Activated CD4-positive, alpha-beta T cell treated with anti-CD3 and anti-CD28 coated beads, Interleukin-2, amount 50 U/mL, for 4 hours (primary cell): ENCODE measurements at places on chromosomes 12 and 14.

- peak; percentile 75 for DNase-seq
Measured at GRCh38 chr12:108616941-108617858, 16.5 kb downstream of the SELPLG start.

- no peak for DNase-seq
Measured at GRCh38 chr12:66388517-66388916, 86.2 kb downstream of the HELB start.

DNA sequence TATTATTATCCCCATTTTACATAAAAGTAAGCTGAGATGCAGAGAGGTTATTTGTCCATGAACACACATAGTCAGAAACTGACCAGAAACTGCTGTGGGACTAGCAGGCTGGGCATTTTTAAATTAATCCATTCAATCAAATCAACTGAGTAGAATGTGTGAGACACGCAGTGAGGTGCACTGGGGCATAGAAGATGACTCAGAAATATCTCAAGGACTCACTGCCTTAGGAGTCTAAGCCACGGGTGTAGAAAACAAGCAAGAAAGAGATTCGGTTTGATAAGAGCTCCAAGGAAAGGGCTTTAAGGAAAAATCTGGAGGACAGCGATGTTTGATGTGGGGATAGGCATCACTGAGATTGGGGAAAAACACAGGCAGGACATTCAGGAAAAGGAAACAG, 127.8 kb downstream of the ANO2 start:
- DNase-seq: no peak

- no peak for DNase-seq
Measured at GRCh38 chr14:90520326-90520725, 123.5 kb downstream of the CALM1 start.

GRCh38 chr14:63650256-63650952, 8.7 kb upstream of the WDR89 start:
- peak; percentile 34 for DNase-seq

DNA sequence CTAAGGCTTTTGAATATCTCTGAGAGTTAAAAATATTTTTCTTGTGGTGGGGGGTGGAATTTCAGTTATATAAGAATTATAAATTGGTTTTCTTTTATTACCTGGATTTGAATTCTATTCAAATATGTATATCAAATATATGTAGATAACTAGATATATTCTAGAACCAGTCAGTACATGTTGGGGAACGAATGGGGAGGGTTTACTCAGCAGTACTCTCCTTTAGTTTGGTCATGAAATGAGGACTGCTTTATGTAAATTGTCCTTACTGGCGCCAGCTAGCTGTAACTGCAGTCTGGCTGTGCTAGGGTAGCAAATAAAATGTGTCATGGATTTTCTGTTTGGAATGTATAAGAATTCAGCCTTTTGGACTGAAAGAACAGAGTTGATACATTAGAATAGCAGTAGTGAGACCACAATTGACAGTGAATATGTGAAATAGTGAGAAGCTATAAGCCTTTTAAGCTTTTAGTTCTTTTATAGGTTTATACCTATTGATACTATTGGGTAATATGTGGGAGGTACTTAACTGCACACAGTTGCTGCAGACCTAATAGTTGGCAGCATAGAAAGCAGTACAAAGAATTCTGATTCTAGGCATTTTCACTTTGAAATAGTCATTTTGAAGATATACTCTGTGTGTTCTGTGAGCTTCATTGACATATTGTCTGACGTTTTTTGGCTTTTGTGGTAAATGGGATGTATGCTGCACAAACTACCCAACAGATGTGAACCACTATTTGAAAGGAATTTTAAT, 29.0 kb downstream of the ATF7IP start:
- no peak for DNase-seq

DNA sequence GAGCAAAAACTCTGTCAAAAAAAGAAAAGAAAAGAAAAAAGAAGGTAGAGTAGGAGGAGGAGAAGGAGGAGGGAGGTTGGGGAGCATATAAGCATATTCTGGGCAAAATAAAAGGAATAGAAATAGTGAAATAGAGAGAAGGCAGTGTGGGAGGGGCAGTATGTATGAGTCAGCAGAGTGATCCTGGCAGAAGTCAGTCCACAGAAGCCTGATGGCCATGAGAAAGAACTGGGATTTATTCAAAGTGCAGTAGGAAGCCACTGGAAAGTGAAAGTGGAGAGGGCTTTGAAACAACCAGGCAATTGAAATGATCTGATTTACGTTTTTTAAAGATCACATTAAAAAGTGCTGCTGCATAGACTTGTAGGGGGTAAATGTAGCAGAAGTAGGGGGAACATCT, 368.6 kb upstream of the USP15 start:
- DNase-seq: no peak

GRCh38 chr12:65615118-65615517, 209.2 kb upstream of the HMGA2 start:
- DNase-seq: no peak

- DNase-seq: no peak
Measured at GRCh38 chr14:64623554-64624165, 73.9 kb downstream of the PPP1R36 start.

- DNase-seq: no peak
Measured at GRCh38 chr14:80714474-80714873, 227.1 kb downstream of the CEP128 start.

DNA sequence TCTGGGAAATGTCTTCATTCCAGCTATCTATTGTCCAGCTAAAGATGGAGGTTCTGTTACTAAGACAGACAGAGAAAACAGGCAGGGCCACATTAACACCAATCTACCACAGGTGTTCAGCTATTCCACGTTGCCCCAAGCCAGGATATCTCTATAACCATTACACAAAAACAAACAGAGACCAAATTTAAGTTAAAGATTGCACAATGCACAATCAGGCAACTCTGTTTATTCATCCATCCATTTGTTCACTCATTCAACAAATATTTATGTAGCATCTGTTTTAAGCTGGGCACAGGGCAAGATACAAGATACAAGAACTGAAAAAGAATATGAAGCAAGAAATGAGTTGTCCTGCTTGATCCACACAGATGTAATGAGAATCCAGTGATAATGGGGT, 629.0 kb downstream of the MED13L start:
- no peak for DNase-seq

GRCh38 chr14:59356312-59356711, 108.9 kb downstream of the GPR135 start:
- DNase-seq: no peak

DNA sequence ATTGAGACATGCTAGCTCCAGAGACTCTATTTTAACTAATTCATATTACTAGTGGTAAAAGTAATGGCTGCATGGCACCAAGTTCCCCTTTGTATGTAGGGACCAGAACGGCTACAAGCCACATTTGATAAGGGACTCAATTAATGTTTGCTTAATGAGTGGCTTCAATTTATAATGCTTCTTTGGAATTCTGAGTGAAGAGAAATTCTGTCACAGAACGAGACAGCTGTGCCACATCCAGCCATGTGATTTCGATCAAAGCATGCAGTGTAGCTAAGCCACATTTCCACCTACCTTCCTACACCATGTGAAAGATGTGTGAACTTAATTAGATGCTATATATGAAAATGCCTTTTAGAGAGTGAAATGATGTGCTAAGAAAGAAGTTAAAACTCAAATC, 217.4 kb downstream of the ACSS3 start:
- no peak for DNase-seq

DNA sequence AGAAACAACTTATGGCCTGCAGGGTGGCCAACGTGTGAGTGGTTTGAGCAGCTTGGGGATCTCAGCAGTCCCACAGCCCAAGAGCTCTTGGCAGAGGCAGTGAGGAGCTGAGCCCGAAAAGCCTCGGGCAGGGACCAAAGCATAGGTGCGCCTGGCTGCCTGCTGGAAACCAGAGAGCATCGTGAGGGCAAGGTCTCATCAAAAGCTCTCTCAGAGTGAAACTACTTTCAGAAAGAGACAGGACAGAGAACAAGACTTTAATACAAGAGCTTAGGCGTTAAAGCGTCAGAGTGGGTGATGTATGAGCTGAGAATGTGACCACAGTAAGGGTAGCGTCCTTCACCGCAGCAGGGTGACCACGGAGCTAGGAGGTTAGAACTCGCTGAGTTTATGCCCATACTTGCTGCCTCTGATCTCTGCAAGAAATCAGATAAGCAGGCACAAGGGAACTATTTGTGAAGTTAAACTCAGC, 30.8 kb downstream of the LGMN start:
- no peak for DNase-seq

DNA sequence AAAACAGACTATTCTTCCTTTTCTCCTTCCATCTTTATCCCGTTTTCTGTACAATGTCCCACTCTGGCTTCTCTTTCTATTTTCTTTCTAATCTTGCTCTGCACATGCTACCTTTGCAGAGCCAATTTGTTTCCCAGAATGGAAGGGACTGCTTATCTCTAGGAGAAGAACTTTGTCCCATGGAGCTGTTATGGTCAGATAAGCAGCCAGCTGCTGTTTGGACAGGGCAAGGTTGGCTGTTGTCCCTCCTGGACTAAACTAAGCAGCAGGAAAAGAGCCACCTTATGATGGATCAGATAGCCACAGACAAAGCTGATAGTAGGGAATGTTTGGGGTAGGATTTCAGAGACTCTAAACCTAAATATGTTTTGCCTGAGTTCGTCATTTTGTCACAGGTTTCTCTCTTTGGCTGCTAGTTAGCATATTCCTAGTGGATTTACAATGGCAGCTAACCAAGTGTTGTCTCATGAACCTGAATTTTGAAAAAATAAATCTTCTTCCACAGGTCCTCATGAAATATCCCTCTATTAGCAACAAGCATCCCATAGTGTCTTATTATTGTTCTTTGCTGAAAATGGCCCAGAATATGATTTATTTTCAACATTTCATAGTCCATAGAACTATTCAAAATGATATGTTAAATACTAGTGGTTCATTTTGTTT, 262.8 kb downstream of the SLC16A7 start:
- no peak for DNase-seq

DNA sequence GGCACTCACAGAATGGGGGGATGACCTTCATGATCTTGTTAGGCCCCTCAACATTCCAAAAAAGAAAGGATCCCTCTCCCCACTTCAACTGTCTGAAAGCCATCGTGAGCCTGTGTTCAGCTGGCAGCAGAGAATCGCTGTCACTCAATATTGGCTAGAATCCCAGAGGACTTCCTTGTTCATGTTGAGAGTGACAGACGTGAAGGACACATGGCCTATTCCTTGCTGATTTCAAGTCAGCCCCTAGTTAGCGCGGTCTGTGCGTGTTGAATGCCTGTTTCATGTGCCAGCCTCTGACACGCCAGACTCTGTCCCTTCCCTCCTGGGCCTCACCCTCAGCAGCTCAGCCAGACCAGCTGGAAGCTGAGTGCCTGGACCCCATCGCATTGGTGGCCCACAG, 43.1 kb downstream of the DNAH10 start:
- no peak for DNase-seq

DNA sequence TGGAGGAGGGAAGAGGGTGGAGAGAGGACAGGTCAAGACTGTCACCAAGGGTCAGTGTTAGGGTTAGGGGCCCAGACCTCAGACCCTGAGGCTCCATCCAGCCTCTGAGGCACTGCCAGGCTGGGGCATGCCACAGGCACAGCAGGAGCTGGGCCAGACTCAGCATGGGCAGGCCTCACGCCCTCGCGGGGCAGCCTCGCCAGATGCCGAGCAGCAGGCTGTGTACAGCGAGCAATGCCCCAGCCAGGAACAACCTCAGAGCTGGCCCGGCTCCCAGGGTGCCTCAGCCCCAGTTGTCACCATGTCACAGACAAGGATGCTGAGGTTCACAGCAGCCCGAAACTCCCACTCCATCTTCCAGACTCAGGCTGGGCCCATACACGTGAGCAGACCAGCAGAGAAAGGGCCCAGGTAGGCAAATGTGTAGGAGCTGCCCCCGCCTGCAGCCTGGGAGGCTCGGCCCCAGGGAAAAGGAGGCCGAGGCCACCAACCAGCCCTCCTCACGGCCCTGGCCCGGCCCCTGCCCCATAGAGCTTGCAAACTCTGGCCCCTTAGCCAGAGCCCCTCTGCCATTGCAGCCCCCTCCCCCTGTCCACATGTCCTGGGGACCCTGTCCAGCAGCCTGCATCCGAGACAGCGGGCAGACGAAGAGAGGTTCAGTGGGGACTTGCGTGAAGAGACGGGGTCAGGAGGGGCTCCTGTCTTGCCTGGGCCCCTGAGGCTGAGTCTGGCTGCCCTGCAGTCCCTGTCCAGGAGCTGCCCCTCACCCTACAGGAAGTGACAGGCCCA, 7.5 kb downstream of the C14orf180 start:
- no peak for DNase-seq

DNA sequence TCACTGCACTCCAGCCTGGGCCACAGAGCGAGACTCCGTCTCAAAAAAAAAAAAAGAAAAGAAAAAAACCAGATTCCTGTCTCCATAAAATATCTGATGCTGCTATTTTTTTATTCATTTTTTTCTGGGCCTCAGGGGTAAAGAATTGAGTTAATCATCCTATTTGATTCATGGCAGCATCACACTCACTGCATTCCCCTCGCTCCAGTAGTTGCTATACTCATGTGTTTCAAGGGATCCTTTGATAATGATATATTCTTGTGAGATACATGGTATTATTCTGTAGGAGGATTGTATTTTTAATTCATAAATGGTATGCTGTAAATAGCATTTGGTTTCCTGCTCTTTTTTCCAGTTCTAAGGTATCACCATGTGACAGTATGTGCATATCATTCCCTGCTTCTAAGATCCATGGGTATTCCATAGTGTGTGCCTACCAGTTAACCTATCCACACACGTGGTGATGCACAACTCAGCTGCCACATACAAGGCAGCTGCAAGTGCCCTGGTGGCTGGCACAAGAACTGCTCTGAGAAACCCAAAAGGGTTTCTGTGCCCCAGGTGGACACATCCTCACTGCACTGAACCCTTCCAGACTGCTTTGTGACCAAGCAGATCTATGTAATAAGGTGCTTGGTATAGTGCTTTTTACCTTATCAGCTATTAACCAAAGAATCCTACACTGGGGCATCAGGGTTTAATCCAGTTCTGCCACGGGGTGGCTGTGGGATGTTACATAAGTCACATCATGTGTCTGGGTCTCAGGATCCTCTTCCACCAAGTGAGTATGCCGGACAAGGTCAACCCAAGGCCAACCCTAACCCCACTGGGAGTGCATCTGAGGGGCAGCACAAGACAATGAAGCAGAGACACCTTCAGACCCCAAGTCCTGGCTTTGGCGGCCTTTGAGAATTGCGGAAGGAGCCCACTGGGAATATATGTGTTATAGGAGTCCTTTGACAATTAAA, 74.6 kb downstream of the ZFP36L1 start:
- DNase-seq: no peak

- DNase-seq: no peak
Measured at GRCh38 chr14:76371066-76371465, 4.9 kb upstream of the ESRRB start.

- DNase-seq: no peak
Measured at GRCh38 chr12:54197431-54197909, 8.7 kb upstream of the SMUG1 start.

GRCh38 chr14:62943202-62943601, 102.1 kb downstream of the KCNH5 start:
- DNase-seq: no peak

DNA sequence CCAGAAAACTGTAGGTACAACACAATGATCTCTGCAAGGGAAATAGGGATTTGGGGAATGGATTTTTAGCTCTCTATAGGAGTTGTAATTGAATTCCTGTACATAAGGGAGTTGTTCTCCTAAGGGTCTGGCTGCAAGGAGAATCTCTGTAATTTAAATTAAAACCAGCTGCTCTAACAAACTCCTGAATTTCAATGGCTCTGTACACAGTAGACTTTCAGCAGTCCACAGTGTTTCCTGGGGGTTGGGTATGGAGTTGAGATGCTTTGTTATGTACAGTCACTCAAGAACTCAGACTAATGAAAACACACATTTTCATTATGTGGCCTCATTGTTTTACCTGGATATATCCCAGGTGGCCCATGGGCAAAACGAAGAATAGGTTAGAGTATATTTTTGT, 93.2 kb downstream of the NAV3 start:
- no peak for DNase-seq
